ENCODE measurements at places on chromosomes 13 and 19.

- no peak for DNase-seq
These were observed 17.8 kb upstream of the TMEM255B start for GRCh38 chr13:113741191-113741668.

DNA sequence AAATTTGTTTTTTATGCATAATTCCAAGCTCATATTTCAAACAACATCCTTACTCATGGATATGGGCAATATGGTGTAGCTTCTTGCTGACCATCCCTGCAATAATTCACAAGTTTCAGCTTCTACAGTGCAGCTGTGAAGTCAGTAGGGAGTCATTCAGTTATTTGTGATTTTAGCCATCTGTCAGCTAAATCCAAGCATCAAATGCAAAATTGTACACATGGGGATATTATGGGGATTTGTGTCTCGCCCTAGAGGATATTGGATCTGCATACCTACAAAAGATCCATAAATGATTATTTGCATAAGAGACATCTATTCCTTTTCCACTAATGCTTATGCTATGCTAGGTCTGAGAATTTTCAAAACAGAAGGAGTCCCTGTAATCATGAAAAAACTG, 217.9 kb upstream of the SLITRK5 start:
- no peak for DNase-seq

GRCh38 chr13:99746637-99747402, 224.7 kb downstream of the ZIC5 start:
- DNase-seq = no peak

- no peak for DNase-seq
These were observed 38.9 kb downstream of the COL4A1 start for GRCh38 chr13:110268061-110268460.

- no peak for DNase-seq
These were observed 24.1 kb downstream of the KLF5 start for GRCh38 chr13:73082895-73083294.

DNA sequence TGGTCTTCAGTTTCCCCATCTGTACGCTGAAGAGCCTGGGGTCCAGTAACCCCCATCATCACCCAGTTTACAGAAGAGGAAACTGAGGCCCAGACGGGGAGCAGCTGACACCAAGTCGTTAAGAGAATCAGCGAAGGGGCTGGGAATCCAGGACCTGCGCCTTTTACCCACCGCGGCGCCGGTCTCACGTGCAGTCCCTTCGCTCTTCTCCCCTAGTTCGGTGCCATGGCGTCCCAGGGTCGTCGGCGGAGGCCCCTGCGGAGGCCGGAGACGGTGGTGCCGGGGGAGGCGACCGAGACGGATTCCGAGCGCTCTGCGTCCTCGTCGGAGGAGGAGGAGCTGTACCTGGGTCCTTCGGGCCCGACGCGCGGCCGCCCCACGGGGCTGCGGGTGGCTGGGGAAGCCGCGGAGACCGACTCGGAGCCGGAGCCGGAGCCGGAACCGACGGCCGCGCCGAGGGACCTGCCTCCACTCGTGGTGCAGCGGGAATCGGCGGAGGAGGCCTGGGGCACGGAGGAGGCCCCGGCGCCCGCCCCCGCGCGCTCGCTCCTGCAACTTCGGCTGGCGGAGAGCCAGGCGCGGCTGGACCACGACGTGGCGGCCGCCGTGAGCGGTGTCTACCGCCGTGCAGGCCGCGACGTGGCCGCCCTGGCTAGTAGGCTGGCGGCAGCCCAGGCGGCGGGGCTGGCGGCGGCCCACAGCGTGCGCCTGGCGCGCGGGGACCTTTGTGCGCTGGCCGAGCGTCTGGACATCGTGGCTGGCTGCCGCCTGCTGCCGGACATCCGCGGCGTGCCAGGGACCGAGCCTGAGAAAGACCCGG, 698 bp downstream of the BLOC1S3 start:
- no peak for DNase-seq

GRCh38 chr13:40319699-40320579, 346.5 kb downstream of the FOXO1 start:
- no peak for DNase-seq

DNA sequence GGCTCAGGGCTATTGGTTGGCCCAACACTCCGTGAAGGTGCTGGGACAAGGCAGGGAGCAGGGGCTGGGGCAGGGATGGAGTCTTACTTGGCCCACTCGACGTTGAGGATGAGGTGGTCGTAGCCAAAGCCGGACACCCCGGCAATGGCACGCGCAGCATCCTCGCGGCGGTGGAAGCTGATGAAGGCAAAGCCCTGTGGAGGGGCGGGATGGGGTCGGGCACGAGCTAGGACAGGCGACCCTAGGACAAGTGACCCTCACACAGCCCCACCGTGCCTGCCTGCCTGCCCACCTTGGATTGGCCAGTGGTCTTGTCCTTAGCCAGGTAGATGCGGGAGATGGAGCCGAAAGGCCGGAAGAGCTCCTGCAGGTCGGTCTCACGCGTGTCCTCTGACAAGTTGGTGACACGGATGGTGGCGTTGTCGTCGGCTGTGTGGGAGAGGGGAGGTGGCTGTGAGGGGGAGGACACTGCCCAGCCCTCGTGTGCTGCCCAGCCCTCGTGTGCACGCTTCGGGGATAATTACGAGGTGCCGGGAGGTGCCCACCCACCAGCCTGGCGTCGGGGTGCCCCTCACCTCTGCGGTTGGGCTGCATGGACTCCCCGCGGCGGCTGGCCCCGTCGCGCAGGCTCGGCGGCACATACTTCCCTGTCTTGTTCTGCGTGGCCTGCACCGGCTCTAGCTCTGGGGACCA, 4.0 kb downstream of the P2RY11 start:
- no peak for DNase-seq

DNA sequence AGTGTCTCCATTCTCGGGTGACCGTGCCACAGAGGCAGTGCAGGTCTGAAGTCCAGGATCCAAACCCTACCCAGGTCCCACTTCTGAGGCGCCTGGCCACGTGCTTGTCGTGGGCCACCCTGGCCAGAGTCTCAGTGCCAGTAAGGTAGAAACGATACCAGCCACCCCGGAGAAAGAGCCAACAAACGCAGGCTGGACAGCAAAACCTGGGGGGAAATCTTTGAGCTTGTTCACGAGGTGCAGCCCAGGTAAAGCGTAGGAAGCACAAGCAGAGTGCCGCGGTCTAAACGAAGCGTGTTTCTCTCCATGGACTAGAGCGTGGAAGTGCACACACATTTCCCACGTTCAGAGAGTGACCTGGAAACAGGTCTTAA, 95.6 kb downstream of the ATP11A start:
- no peak for DNase-seq

- DNase-seq = peak; percentile 97
These were observed 11.6 kb upstream of the OR1M1 start for GRCh38 chr19:9075064-9075949.

DNA sequence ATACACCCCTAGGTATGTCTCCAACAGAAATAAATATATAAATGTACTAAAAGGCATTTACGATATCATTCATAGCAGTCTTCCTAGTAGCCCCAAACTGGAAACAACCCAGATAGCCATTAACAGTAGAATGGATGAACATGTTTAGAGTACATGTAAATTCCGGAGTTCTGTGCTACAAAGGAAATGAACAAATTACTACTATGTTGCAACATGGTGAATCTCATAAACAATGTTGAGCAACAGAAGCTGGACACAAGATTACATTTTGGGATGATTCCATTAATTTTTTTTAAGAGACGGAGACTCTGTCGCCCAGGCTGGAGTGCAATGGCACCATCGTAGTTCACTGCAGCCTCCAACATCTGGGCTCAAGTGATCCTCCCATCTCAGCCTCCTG, 5.9 kb upstream of the SLC7A10 start:
- no peak for DNase-seq

GRCh38 chr19:19335408-19336158, 15.0 kb downstream of the MAU2 start:
- DNase-seq = no peak

- no peak for DNase-seq
These were observed 419 bp downstream of the MRPS31 start for GRCh38 chr13:40770609-40770933.

DNA sequence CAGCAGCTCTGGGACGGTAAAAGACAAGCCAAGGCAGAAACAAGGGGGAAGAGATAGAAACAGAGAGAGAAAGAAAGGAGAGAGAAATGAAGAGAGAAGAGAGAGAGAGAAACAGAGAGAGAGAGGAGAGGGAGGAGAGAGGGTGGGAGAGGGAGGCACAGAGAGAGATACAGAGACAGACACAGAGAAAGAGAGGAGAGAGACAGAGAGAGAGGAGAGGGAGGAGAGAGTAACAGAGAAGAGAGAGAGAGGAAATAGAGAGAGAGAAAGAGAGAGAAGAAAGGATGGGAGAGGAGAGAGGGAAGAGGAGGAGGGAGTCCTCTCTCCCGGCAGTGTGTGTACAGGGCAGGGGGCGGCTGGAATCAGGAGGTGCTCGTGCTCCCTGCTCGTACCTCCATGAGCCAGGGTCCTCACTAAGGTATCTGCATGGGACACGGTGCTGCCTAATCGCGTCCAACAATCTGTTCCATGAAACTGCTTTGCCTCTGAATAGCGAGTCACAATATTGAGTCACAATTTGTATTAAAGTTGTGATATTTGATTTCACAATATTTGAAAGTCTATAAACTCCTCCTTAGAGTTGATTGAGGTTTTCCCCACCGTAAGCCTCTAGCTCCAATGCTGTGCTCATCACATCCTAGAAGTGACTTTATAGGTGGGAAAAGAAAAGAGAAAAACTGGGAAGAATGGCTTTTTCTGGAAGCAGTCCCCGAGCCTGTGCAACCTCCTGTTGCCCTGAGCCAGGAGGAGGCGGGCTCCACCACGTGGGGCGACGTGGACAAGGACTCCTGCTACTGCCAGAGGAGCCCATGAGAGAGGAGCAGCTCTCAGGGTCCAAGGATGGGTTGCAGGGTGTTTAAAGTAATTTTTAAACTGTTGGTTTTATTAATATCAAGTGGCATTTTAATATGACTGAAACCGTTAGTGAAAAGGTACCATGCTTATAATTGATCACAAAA, 81.7 kb upstream of the ARHGEF7 start:
- DNase-seq = no peak

DNA sequence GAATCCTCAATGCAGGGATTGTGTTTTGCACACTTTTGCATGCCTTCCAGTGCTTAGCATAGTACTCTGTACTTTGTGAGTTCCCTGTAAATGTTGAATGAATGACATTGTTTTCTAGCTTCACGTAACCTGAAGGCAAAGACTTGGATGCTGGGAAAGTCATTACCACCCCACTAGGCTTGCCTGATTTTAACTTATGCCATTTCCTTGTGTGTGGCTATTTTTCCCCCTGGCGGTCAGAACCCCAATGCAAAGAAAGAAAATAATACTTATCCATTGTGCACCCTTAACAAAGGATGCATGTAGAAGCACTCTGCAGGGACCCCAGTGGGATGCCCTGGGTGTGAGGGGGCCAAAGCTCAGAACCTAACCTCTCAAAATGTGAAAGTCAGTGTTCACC, 1.2 kb upstream of the ENOX1 start:
- DNase-seq = peak; percentile 70

DNA sequence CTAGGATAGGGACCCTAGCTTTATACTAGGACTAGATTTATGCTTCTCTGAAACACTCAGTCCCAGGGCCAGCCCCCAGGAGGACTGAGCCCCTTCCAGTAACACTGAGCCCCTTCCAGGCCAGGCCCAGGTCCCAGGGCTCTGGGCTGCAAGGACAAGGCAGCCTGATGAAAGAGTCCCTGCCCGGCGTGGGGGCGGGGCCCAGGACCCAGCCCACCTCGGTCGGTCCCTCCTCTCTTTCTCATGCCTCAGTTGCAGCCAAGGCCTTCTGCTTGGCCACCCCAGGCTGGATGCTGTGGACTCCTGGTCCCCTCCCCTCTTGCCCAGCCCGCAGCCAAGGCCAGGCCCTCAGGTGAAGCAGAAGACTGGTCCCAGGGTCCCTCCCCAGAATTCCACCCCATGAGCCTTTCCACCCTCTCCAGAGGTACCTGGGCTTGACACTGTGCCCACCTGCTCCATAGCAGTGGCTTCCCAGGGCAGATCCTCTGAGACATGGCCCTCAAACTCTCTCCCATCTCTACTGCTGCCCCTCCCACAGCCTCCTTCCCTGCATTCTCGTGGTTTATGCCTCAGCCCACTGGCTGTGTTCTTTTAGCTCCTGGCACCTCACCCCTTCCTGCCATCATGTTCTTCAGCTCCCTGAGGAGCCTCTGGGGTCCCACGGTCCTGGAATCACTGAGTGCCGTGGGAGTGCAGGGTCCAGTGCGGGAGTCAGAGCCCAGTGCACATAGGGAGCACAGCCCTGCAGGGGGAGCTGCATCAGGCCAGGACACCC, 53.6 kb upstream of the C1QTNF9B start:
- DNase-seq = peak; percentile 36

DNA sequence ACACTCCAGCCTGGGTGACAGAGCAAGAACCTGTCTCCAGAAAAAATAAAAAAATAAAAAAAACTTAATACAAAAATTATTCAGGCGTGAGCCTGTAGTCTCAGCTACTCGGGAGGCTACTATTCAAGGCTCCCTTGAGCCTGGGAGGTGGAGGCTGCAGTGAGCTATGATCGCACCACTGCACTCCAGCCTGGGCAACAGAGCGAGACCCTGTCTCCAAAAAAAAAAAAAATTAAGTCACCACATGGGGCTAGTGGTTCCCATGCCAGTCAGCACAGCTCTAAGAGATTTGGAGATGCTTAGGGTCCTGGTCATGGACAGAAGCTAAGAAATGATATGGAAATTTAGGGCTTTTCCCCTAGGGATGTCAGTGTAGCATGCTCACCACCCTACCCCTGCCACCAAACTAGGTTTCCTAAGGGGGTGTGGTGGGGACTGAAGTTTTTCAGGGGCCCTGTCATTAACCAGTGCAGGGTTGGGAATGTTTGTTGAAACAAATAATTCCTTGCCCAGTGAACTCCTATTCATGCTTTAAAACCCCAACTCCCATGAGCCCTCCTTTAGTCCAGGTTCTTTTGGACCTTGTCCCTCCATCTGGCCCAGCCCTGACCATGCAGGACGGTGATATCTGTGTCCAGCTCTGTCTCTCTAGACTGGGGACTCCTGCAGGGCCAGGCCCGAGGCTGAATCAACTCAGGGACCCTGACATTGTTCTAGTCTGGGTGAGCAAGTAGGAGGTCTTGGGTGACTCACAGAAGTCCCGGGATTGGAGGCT, 1.8 kb downstream of the FCHO1 start:
- DNase-seq = no peak

- peak; percentile 74 for DNase-seq
These were observed 180.9 kb downstream of the PCCA start for GRCh38 chr13:100269837-100270236.

DNA sequence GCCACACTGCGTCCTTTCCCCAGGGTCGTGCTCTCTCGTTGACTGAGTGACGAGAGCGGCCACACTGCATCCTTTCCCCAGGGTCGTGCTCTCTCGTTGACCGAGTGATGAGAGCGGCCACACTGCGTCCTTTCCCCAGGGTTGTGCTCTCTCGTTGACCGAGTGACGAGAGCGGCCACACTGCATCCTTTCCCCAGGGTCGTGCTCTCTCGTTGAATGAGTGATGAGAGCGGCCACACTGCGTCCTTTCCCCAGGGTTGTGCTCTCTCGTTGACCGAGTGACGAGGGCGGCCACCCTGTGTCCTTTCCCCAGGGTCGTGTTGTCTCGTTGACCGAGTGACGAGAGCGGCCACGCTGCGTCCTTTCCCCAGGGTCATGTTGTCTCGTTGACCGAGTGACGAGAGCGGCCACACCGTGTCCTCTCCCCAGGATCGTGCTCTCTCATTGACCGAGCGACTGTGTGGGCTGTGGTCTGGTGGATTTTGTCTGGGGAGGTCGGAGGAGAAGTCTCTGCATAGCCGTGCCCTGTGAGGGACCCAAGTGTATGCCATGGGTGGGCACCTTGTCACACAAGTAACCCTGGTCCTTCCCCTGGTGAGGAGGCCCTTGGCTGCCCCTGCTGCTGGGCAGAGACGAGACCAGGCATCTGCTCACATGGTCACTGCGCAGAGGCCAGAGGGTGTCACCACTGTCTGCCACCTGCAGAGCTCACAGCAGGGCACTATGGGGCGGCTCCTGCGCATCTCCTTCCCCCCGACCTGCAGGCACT, 107.7 kb downstream of the KDM4B start:
- DNase-seq = no peak

Data from renal cortical epithelial cell (primary cell).